Neural progenitor cell (in vitro differentiated cells): ENCODE measurements at places on chromosomes 7 and 10.

DNA sequence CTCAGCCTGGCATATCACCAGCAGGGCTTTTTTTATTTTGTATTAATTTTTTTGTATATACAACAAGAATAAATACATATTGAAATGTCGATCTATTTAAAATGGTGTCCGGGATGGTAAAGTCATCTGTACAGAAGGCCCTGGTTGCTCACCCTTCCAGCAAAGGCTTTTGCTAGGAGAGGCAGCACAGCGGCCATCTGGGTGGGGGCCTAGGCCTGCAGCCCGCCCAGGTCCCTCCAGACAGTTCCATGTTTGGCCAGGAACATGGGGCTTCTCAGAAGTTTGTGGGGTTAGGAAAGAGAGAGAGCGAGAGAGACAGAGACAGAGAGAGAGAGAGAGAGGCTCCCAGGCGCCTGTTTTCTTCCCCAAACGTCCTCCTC is 152.6 kb upstream of the LYZL2 start:
- H3K4me3 ChIP-seq: no peak overlapping the region
- H3K36me3 ChIP-seq: no peaks in the 10 kb centered on the region
- H3K27ac ChIP-seq: no peak overlapping the region
- no peak for DNase-seq
- H3K4me1 ChIP-seq: peaks cover 9% of the 10 kb centered on the region

DNA sequence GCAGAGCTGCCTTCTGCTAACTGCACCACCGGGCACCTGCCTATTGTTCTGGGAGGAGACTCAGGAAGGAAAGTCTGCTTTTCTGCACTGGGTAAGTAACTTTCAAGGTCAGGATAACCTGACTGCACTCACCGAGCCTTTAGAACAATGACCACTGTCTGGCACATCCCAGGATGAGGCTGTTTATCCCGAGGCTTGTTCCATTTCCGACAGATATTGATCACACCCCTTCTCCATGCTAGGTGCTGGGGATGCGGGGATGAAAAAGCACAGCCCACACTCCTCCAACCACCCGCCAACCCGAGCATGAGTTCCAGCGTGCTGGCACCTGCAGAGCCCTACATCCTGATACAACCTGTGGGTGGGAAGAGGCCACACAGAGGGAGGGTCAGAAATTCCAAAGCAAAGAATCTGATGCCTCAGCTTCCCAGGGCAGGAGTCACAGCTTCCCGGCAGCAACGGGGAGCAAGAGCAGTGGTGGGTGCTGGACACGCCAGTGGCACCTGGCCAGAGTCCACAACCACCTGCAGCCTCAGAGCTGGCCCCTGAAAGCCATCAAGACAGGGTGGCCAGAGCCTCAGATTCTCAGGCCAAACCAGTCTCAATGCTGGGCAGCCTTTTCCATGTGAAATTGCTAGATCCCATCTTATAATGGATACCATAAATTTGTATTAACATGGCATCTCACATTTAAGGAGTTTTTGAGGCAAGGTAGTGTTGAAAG is 34.9 kb upstream of the CNPY1 start:
- H3K27ac ChIP-seq: no peak overlapping the region
- peaks cover 4% of the 10 kb centered on the region for H3K27me3 ChIP-seq
- no peak for DNase-seq
- H3K4me1 ChIP-seq: no peaks in the 10 kb centered on the region
- H3K36me3 ChIP-seq: no peaks in the 10 kb centered on the region

DNA sequence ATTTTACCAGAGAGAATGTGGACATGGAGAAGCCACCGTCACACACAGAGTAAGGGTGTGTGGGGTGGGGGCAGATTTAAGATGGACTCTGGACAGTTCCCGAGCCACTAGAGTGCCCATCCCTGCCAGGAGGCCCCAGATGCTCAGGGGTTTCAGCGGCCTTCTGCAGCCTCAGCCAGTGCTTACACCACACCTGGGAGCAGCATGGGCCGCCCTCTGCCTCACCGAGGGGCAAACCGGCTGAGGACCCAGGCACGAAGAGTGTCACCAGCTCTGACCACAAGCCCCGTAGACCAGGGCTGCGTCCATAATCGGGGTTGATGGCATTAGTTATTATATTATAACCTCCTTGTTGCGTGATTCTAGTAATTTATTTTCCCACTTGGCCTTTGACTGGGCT is 6.7 kb upstream of the MNX1 start:
- peak; percentile 35 for DNase-seq
- H3K27ac ChIP-seq: no peak overlapping the region
- no peak overlapping the region for H3K4me3 ChIP-seq
- H3K27me3 ChIP-seq: peaks cover 100% of the 10 kb centered on the region
- H3K36me3 ChIP-seq: no peaks in the 10 kb centered on the region

- no peak overlapping the region for H3K27ac ChIP-seq
- no peaks in the 10 kb centered on the region for H3K27me3 ChIP-seq
- H3K36me3 ChIP-seq: no peaks in the 10 kb centered on the region
- no peak overlapping the region for H3K4me3 ChIP-seq
- no peak for DNase-seq
These were observed 155.0 kb downstream of the SKAP2 start for GRCh38 chr7:26709210-26709990.
